ENCODE measurements at places on chromosomes 2 and 18.

- DNase-seq: no peak
Observed at GRCh38 chr2:200930947-200931626, 32.4 kb downstream of the ORC2 start.

DNA sequence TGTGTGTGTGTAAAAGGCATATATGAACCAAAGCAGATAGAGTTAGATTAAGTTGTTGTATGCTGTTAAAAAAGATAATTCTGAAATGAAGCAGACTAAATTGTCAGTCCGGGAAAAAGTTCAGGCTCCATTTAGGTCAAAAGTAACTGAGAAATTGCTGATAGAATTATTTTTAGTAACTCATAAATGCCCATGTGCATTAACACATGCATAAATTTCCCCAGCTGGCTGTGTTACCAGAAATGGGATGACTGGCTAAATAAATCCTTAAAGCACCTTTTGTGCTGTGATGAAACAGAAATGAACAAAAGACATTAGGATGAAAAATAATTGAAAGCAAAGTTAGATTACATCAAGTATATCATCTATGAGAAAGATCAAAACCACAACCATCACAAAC is 111.3 kb downstream of the NYAP2 start:
- no peak for DNase-seq

DNA sequence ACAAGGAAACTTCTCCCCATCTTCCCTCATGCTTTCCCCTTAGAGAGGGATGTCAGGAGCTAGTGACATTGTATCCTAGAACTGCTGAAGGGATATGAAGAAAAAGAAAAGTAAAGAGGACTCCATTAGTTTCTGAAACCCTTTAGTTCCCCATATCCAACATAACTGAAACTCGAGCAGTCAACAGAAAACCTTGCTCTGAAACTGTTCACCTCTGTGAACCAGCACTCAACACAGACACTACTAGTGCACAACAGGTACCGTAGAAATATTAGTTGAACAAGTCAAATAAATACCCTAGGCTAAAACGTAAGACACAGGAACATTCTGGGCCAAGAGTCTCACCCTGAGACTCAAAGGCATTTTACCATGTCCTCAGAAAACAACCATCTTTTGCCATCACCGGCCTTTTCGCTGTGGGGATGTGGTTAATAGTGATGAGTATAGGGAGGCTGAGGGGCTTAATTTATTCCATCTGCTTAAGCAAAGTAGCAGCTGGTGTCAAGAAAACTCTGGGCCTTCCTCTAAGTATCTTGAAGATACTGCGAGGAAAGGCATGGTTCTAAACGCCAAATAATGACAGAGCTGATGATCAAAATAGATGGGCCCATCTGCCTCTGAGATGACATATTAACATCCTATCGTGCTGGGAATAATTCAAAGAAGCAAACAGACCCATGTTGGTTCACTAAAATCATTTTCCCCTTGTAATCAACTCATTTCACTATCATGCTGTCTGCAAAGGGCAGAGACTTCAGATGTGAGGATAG is 156.8 kb downstream of the STK39 start:
- no peak for DNase-seq

DNA sequence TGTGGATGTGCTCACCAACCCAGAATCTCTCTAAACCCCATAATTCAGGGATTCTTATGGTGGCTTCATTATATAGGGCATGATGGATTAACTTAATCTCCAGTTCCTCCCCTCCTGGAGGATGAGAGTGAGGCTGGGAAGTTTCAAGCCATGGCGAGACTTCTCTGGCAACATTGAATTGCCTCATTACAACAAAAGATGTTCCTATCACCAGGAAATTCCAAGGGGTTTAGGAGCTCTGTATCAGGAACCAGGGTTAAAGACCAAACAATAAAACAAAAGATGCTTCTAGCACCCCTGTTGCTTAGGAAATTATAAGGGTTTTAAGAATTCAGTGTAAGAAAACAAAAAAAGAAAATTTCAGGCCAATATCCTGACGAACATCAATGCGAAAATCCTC is 100.1 kb downstream of the NAB1 start:
- DNase-seq: no peak

GRCh38 chr18:79573921-79574491 is 105.6 kb upstream of the CTDP1 start:
- no peak for DNase-seq

GRCh38 chr18:23526501-23527063 is 23.3 kb downstream of the RMC1 start:
- DNase-seq: no peak

- no peak for DNase-seq
Observed at GRCh38 chr2:114729026-114729425, 286.6 kb downstream of the DPP10 start.

GRCh38 chr2:96809951-96810782 is 5.9 kb upstream of the CNNM3 start:
- DNase-seq: no peak

Data from stimulated activated CD4-positive, alpha-beta T cell treated with anti-CD3 and anti-CD28 coated beads, Interleukin-2, amount 100 ng/mL, for 24 hours (primary cell).